Daoy (cell line): ENCODE measurements at places on chromosomes 16 and 17. TPM values are rescaled to one million over a fixed set of nuclear protein-coding genes. Genes with fewer than 3 reads are reported as not detected.

OR4D2 gene
- not detected in 2 replicates for total RNA-seq

PYDC1 gene
- not detected in 2 replicates for total RNA-seq

ABCA6 gene
- 0.03 TPM in 1 of 2 replicates, not detected in the other for total RNA-seq

P2RX1 gene
- not detected in 2 replicates for total RNA-seq

RAP1GAP2 gene
- 5.5 and 7.7 TPM in 2 replicates for total RNA-seq

ACSM5 gene
- total RNA-seq, result 0.91 and 3.2 TPM in 2 replicates

SPEM1 gene
- not detected in 2 replicates for total RNA-seq

ARHGAP23 gene
- 4.1 and 7.1 TPM in 2 replicates for total RNA-seq

TMEM204 gene
- total RNA-seq, result 1.1 TPM in 1 of 2 replicates, not detected in the other

TPSG1 gene
- 0.23 TPM in 1 of 2 replicates, not detected in the other for total RNA-seq

OR1F1 gene
- not detected in 2 replicates for total RNA-seq

RGS11 gene
- 0.06 TPM in 1 of 2 replicates, not detected in the other for total RNA-seq

ODAD4 gene
- 0.42 and 2.8 TPM in 2 replicates for total RNA-seq

ANKFN1 gene
- not detected in 2 replicates for total RNA-seq

SOX8 gene
- total RNA-seq, result 0.17 TPM in 1 of 2 replicates, not detected in the other

CCL14 gene
- total RNA-seq, result not detected in 2 replicates

UBN1 gene
- total RNA-seq, result 19.9 and 21.7 TPM in 2 replicates

MT3 gene
- not detected in 2 replicates for total RNA-seq

AGRP gene
- total RNA-seq, result not detected in 2 replicates

TMIGD1 gene
- not detected in 2 replicates for total RNA-seq

CNGB1 gene
- under 0.01 TPM in 1 of 2 replicates, not detected in the other for total RNA-seq

MILR1 gene
- total RNA-seq, result 5.1 and 11.0 TPM in 2 replicates

HSD17B2 gene
- 0.45 and 0.69 TPM in 2 replicates for total RNA-seq

PEX12 gene
- total RNA-seq, result 11.0 and 13.5 TPM in 2 replicates
